ENCODE measurements at places on chromosomes 13 and 19.

DNA sequence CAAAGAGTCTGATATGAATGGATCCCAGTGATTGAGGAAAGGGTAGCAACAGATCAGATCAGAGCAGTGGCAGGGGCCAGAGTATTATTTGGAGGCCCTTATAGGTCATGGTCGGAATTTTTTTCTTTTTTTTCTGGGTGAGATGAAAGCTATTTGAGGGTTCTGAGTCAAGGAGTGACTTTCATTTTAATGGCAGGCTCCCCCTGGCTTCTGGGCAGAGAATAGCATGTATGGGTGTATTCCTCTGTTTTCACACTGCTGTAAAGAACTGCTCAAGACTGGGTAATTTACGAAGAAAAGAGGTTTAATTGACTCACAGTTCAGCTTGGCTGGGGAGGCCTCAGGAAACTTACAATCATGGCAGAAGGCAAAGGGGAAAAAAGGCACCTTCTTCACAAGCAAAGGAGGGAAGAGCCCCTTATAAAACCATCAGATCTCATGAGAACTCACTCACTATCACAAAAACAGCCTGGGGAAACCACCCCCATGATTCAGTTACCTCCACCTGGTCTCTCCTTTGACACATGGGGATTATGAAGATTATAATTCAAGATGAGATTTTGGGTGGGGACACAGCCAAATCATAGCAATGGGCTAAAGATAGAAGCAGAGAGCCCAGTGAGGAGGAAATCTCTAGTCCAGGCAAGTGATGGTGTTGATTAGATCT, 3.0 kb upstream of the SLC6A16 start:
- no peak for DNase-seq

GRCh38 chr13:79034341-79034740, 371.7 kb downstream of the RBM26 start:
- no peak for DNase-seq

GRCh38 chr19:12000152-12000981, 35.1 kb downstream of the ZNF433 start:
- no peak for DNase-seq

GRCh38 chr19:4380254-4380727, 20.1 kb downstream of the SH3GL1 start:
- no peak for DNase-seq

DNA sequence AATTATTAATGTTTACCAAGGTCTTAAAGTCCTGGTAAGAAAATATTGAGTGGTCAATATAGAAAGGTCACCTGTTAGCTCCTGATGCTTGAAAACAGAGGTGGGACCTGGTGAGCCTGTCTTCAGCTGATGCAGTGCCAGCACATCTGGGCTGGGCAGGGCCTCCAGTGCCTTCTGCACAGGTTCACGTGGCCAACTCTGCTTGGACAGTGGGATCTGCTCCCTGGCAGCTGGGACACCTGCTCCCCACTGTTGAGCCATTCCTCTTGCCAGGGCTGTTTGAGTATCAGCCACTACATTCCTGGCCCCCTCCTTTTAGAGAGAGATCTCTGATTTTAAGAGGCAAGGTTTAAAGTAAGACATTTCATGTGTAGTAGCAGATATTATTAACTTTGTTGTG, 135.0 kb downstream of the TM9SF2 start:
- no peak for DNase-seq

DNA sequence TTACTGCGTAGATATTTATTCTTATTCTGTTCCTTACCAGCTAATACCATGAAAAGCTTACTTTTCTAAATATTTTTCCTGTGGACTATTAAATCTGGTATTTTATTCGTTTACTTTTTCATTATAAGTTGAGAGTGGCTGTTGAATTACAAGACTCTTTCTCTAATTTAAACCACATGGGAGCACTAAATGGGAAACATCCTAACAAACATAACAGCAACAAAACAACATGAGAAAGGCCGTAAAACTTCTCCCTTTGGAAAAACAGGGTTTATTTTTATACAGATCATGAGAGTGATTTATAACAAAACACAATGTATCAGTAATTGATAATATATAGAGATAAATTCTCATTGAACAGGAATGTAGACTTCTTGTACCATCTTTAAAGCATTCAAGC, 1592.1 kb downstream of the EFNB2 start:
- no peak for DNase-seq

DNA sequence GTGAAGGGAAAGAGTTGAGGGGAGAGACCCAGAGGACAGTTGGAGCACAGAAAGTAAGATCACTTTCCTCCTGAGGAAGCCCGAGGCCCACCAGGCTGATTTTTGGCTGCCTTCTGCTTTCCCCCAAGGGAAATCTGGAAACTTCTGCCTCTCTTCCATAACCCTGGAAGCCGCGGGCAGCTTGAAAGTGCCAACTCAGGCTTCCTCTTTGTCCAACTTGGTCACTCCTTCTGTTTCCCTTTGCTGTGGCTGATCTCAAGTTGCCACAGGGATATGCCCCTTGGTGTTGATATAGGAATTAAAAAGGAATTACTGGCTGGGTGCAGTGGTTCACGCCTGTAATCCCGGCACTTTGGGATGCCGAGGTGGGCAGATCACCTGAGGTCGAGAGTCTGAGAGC, 5.7 kb upstream of the CD70 start:
- no peak for DNase-seq

- no peak for DNase-seq
Measured at GRCh38 chr13:109090796-109091195, 461.4 kb downstream of the MYO16 start.

DNA sequence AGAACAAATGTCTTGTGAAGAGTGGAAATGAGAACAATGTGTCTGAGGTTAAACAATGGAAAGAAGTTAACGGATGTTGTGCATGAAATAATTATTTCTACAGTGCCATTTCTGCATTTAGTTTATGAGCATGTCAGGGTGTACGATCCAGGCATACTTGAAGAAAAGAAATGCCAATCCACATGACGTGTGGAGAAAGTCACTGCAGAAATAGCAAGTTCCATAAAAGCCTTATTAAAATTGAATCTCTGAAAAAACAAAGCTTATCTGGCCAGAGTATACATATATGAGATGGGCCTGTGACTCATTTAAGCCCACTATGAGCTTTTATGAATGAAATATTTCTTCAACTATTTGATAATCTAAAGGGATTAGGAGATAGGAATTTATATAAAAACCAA, 426.1 kb downstream of the EFNB2 start:
- no peak for DNase-seq

DNA sequence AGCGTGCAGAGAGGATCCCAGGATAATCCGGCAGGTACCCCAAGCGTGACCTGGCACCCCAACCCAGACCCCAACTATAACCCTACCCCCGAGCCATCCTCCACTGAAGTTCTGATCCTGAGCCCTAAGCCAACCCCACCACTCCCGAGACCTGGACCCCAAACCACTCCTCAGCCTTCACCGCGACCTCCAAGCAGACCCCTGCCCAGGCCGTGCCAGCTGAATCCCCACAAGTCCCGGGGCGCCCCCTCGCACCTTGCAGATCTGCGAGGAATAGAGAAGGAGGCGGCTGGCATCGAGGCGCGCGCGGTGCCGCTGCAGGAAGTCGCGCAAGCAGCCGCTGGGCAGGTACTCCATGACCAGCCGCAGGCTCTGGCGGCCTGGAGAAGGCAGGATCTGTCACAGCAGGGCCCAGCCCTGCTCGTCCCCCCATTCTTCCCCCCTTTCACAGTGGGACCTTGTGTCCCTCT, 10.1 kb upstream of the INSL3 start:
- DNase-seq = no peak

DNA sequence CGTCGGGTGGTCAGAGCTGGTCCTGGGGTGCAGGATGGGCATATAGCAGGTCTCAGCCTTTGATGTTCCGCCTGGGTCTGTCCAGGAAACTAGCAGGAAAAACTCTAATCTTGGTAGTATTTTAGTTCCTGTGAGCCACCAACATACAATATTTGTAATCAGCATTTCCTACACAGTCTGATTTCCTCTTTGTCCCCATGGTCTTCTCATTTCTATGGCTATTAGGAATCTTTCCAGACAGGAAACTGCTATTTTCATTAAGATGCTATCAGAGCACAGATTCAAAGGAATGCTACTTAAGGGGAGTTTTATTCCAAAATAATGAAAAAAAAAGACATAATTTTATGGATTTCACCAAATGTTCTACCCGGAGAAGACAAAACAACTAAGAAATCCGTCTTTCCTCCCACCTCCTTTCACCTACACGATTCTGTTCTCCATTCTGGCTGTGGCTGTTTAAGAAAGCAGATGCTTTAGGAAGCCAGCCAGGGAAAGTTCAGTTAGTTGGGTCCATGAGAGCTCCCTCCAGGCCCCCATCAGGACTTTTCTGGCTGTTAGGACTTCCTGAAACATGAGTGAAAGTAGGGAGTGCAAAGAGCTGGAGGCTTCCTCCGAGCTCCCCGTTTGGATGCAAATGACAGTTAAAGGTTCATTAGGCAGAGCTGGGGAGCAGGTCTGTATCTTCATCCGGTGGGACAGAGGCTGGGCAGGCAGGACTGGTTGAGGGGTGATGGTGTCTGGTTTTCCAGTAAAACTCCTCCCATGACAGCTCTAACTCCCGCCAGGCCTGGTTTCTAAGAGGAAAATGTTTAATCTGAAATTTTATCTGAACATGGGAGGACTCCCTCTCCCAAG, 36.3 kb downstream of the SHISA2 start:
- no peak for DNase-seq

- no peak for DNase-seq
Measured at GRCh38 chr19:38638461-38638860, 9.0 kb upstream of the ACTN4 start.

DNA sequence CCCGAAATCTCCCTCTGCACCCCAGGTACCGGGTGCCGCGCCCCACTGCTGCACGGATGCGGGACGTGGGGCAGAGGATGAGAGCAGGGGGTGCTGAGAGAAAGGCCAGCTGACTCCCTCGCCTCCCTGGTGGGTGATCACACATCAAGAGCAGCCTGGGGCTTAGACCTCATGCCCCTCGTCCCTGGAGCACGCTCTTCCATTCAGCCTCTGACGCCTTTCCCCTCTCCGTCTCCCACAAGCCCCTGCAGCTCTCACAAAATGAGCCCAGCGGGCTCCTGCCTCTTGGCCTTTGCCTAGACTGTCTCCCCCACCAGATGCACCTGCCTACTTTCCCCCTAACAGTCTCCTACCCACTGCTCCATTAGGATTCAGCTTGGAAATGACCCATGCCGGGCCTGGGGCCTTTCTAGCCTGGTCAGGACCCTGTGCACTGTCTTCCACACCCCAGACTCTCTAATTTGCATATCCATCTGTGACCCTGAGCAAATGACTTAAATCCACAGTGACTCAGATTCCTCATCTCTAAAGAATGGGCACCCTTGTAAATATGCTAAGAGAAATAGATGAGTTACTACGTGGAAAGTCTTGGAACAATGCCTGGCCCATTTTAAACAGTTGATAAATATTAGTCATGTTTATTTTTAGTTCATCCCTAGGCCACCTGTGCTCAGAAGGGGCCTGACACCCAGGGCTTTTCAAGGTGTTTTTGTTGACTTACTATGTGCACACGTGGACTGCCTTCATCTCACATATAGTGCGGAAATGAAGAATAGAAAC, 582 bp upstream of the PTPRH start:
- no peak for DNase-seq

DNA sequence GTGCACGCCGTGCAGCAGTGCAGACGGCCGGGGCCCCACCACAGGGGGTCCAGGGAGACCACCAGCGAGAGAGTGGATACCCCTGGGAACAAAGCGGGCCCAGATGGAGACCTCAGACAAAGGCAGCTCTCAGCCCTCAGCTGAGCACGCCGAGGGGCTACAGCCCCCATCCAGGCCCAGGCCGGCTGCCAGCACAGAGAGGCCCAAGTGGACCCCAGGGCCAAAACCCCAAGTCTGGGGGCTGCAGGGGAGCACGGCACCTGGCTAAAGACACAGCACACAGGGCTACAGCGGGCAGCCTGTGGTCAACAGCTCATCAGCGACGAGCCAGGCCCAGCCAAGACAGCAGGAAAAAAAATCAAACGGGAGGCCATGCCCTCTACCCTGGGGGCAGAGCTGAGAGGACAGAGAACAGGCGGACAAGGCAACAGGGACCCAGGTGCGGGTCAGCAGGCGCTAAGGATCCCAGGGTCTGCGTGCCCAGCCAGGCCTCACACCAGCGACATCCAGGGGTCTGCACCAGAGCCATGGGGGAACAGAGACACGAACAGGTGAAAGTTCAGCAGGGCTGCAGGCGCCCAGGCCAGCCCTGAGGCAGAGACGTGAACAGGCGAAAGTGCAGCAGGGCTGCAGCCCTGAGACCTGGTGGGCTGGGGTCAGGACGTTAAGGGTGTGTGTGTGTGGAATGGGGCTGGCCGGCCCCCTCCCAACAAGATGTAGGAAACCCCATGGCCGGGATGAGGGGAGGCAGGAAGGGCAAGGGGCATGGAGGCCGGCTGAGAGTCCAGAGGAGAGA, 34.3 kb downstream of the RASA3 start:
- no peak for DNase-seq

- no peak for DNase-seq
Measured at GRCh38 chr19:16033721-16034120, 42.6 kb upstream of the TPM4 start.

- DNase-seq = no peak
Measured at GRCh38 chr19:49874503-49875157, 2.5 kb downstream of the AKT1S1 start.

DNA sequence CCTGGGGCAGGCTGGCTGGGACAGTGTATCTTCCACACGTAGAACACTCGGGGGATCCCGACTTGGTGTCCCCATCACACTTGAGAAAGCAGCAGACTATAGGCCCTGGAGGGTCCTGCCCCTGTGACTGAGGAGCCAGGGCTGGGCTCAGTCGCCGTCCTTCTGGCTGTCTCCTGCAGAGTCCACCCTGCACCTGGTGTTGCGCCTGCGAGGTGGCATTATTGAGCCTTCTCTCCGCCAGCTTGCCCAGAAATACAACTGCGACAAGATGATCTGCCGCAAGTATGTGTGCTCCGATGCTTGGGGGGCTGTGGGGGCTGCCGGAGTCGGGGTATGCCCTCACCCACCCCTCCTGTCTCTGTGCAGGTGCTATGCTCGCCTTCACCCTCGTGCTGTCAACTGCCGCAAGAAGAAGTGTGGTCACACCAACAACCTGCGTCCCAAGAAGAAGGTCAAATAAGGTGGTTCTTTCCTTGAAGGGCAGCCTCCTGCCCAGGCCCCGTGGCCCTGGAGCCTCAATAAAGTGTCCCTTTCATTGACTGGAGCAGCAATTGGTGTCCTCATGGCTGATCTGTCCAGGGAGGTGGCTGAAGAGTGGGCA, 3.1 kb downstream of the UBA52 start:
- no peak for DNase-seq

GRCh38 chr13:111956261-111957151, 110.4 kb upstream of the SOX1 start:
- DNase-seq = no peak

- no peak for DNase-seq
Measured at GRCh38 chr19:47618771-47619170, 9.8 kb downstream of the BICRA start.

DNA sequence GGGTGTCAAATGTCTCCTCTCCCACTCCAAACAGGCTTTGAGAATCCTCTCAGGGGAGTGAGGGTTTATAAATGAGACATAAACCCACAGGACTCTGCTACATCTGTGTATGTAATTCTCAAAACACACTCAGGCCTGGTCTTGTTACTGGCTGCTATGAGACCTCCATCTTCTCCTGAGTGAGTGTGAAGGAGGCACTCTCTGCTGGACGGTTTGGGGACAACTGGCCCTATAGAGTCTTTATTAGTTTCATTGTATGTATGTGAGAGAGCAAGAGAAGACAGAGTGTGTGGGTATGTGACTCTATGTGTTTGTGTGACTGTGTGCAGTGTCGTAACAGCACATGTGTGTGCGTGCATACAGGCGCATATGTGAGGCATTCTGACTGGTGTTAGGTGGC, 9.6 kb upstream of the CYP4F12 start:
- no peak for DNase-seq
